ENCODE measurements at places on chromosomes 13 and 19. TPM values are rescaled to one million over a fixed set of nuclear protein-coding genes. Genes with fewer than 3 reads are reported as not detected.
A peak's percentile ranks its signal among the peaks of the same experiment; 100 is the strongest.

DNA sequence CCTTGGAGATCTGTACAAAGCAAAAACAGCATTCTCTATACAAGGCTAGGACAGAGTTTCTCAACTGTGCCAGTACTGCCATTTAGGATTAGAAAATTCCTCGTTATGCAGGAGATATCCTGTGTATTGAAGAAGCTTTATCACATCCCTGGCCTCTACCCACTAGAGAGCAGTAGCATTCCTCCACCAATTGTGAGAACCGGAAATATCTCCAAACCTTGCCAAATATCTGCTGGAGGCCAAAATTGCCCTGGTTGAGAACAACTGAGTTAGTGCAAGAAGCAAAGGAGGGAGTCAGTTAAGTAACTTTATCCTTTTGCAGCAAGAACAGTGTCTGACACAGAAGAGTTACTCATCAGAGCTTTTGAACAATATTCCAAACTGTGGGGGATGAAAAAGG is 16.2 kb upstream of the FREM2 start:
- DNase-seq: no peak
- no peaks in the 10 kb centered on the region for H3K27me3 ChIP-seq
- no peak overlapping the region for H3K27ac ChIP-seq
- H3K4me1 ChIP-seq: no peaks in the 10 kb centered on the region
- H3K4me3 ChIP-seq: no peak overlapping the region

GRCh38 chr19:16091546-16092475 is 15.5 kb downstream of the TPM4 start:
- H3K27me3 ChIP-seq: no peaks in the 10 kb centered on the region
- H3K27ac ChIP-seq: no peak overlapping the region
- DNase-seq: no peak
- no peak overlapping the region for H3K4me3 ChIP-seq
- H3K4me1 ChIP-seq: peaks cover 16% of the 10 kb centered on the region
- H3K36me3 ChIP-seq: peaks cover 98% of the 10 kb centered on the region

- H3K27ac ChIP-seq: no peak overlapping the region
- H3K36me3 ChIP-seq: peaks cover 52% of the 10 kb centered on the region
- H3K4me3 ChIP-seq: no peak overlapping the region
- no peaks in the 10 kb centered on the region for H3K4me1 ChIP-seq
Observed at GRCh38 chr19:11102944-11103343, 13.7 kb downstream of the LDLR start.

GRCh38 chr13:97214921-97215320 is 7.2 kb upstream of the MBNL2 start:
- no peak for DNase-seq
- H3K4me1 ChIP-seq: peaks cover 19% of the 10 kb centered on the region
- H3K27me3 ChIP-seq: no peaks in the 10 kb centered on the region
- peak overlapping the region; percentile 25 for H3K27ac ChIP-seq
- no peaks in the 10 kb centered on the region for H3K36me3 ChIP-seq
- no peak overlapping the region for H3K4me3 ChIP-seq

The MADCAM1 gene
- 0.20 TPM for total RNA-seq

Measured in CD4-positive, alpha-beta T cell (primary cell).